Activated CD4-positive, alpha-beta T cell treated with anti-CD3 and anti-CD28 coated beads for 4 hours (primary cell): ENCODE measurements at places on chromosomes 6 and 20.

DNA sequence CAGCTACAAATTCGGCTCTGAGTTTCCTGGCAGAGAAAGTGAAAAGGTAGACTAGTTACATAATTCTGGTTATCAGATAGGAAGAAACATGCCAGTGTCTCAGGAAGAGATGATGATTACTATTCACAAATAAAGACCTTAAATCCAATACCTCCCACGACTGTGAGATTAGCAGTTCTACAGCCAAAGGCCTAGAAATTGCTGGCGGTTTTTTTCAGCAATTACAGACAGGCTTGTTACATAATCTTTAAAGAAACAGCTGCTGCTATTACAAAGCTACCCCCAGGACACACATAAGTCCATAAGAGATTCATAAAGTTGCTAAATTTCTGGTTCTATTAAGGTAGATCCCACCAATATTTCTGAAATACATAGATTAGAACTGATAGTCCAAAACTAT is 40.2 kb downstream of the PIGU start:
- DNase-seq: no peak

DNA sequence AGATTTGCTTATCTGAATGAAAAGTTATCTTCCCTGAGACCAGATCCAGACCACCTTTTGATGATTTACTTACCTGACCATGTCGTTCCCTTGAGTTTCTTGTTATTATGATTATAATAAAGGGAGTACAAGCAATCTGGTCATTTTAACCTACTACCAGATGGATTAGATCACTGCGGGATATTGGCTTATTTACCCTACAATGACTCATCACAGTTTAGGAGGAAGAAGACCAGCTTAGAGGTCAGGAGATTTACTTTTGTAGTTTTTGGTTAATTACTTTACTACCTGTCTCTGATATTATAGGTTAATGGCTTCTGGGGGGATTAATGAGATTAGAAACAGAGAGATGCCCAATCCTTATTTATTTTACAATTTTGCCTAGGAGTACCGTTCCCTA is 10.7 kb downstream of the PKIB start:
- DNase-seq: no peak

- no peak for DNase-seq
Observed at GRCh38 chr6:152423216-152424103, 213.7 kb downstream of the SYNE1 start.

- no peak for DNase-seq
Observed at GRCh38 chr6:36389353-36389752, 1.9 kb upstream of the ETV7 start.

DNA sequence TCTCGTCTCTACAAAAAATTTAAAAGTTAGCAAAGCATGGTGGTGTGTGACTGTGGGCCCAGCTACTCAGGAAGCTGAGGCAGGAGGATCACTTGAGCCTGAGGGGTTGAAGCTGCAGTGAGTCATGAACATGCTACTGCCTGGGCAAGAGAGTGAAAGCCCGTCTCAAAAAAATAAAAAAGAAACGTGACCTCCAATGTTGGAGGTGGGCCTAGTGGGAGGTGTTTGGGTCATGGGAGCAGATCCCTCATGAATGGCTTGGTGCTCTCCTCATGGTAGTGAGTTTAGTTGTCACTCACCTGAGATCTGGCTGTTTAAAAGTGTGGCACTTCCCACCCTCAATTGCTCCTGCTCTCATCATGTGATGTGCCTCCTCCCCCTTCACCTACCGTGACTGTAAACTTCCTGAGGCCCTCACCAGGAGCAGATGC is 24.3 kb downstream of the RBL1 start:
- peak; percentile 24 for DNase-seq

DNA sequence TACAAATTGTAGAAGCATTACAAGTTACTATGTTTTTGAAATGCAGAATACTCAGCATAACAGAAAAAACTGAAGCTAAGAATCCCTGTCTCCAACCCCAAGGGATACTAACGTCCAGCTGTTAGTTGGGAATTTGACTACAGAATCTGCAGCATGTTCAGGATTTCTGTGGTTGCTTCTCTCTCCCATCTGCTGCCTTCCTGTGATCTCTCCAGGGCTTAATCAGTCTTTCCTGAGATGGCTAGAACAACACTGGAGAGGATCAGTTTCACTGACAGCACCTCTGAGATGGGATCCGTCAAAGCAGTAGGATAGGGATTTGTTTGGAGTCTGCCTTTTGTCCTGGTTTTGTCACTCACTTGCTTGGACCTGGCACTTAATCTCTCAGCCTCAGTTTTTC is 73.3 kb upstream of the NUP153 start:
- DNase-seq: no peak

GRCh38 chr20:58277578-58278472 is 31.7 kb upstream of the RAB22A start:
- no peak for DNase-seq

DNA sequence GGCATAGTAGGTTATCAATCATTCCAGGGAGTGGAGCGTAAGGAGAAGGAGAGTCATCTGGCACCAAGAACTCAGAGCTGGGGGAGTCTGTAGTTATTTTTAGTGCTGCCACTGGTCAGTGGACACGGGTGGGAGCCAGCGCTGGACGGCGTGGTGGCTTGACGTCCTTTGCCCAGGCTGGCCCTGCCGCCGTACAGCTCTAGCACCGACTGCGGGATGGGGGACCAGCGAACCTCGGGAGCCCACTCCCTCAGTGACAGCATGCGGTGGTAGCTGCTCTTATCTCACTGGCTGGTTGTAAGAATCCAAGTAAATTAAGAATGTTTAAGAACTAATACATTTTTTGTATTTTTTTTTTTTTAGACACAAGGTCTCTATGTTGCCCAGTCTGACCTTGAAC is 32.5 kb upstream of the RPS6KA2 start:
- DNase-seq: no peak

DNA sequence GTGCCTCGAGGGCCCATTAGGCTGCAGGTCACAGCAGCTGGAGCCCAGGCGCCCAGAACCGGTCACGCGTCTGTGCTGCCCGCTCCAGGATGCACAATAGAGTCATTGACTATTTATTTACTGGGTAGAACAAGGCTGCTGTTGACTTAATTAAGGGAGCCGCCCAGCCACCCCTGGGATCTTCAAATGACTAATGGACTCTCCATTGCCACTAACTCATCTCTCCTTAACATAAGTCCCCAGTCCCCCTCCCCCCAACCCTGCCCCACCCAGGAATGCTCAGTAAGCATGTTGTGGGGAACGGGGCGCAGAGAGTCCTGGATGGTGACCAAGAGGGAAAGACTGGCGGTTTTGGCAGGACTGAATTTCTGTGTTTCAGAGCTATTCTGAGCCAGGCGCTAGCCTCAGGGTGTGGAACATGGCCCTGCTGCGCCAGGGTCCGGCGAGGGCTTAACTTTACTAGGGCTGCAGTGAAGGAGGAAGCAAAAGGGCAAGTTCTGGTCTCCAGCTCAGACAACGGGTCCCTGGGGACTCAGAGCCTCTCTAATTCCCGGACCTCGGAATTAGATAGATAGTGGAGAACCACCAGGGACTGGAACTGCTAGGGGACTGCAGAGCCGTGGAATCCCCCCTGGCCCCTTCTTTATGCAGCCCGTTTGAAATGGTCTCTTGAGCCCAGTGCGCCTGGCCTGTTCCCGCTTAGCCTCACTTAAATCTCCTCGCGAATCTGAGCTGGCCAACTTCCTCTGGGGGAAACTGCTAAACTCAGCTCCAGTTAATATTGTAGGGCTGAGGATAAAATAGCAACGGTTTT is 1.5 kb upstream of the GRIK2 start:
- DNase-seq: no peak

- DNase-seq: no peak
Observed at GRCh38 chr6:25548451-25548850, 103.6 kb upstream of the SCGN start.

GRCh38 chr6:148222846-148223245 is 119.8 kb upstream of the SASH1 start:
- DNase-seq: no peak

DNA sequence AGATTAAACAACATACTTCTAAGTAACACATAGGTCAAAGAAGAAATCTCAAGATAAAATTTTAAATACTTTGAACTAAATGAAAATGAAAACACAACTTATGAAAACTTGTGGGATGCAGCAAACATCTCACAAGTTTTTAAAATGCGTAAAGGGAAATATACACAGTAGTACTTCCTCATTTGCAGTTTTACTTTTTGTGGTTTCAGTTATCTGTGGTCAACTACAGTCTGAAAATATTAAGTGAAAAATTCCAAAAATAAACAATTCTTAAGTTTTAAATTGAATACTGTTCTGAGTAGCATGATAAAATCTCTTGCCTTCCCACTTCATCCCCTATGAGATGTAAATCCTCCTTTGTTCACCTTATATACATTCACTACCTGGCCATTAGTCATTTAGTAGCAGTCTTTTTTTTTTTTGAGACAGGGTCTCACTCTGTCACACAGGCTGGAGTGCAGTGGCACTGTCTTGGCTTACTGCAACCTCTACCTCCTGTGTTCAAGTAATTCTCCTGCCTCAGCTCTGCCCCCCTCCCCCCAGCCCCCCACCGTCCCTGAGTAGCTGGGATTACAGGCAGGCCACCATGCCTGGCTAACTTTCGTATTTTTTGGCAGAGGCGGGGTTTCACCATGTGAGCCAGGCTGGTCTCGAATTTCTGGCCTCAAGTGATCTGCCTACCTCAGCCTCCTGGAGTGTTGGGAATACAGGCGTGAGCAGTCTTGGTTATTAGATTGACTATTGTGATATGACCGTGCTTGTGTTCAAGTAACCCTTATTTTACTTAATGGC is 154.6 kb upstream of the AHI1 start:
- DNase-seq: no peak

DNA sequence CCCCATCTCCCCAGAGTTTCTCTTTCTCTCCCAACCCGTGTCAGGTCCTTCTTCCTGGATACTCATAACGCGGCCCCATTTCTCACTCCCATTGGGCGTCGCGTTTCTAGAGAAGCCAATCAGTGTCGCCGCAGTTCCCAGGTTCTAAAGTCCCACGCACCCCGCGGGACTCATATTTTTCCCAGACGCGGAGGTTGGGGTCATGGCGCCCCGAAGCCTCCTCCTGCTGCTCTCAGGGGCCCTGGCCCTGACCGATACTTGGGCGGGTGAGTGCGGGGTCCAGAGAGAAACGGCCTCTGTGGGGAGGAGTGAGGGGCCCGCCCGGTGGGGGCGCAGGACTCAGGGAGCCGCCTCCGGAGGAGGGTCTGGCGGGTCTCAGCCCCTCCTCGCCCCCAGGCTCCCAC is at the start of gene HLA-F:
TSS of gene HLA-F (plus strand) at position 173 of the 404 bp plus-strand sequence. CDS start at position 203, 30 bp downstream.
- peak; percentile 82 for DNase-seq

DNA sequence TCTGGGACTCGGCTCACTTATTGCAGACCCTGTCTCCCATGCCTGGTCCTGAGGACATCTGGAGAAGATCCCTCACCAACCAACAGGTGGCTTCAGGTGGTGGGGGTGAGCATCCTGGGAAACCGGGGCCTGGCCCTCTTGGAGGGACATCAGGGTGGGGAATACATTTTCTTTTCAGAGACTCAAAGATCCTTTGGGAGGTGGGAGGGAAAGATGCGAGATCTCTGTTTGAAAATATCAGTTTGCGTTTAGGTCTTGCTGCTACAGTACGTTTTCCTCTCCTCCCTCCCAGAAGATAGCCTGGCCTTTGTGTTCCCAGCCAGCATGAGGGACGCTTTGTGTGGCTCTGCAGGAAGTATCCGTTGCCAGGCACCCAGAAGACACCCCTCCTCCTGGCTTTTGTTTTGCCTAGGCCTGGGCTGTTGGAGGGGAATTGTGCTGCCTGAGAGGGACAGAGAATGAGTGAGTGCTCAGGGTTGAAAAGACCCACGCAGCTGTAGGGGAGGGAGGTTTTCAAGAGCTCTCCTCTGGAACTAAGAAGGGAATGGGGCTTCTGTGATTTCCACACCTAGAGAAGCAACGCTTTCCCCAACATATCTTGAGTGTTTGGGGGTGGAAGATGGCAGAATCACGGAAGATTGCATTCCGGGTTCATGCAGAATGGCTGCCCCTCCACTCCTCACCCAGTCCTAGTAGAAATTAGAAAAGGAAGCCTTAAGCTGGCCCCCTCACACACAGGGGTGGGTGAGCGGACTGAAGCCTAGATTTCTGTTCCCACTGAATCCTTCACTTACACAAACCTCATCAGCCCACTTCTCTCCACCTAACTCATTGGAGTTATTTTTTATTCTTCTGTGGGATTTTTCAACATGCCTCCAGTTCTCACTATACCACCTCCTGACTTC is 22.0 kb upstream of the SLC2A12 start:
- no peak for DNase-seq

DNA sequence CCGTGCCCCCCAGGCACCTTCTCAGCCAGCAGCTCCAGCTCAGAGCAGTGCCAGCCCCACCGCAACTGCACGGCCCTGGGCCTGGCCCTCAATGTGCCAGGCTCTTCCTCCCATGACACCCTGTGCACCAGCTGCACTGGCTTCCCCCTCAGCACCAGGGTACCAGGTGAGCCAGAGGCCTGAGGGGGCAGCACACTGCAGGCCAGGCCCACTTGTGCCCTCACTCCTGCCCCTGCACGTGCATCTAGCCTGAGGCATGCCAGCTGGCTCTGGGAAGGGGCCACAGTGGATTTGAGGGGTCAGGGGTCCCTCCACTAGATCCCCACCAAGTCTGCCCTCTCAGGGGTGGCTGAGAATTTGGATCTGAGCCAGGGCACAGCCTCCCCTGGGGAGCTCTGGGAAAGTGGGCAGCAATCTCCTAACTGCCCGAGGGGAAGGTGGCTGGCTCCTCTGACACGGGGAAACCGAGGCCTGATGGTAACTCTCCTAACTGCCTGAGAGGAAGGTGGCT is 960 bp downstream of the TNFRSF6B start:
- DNase-seq: no peak

DNA sequence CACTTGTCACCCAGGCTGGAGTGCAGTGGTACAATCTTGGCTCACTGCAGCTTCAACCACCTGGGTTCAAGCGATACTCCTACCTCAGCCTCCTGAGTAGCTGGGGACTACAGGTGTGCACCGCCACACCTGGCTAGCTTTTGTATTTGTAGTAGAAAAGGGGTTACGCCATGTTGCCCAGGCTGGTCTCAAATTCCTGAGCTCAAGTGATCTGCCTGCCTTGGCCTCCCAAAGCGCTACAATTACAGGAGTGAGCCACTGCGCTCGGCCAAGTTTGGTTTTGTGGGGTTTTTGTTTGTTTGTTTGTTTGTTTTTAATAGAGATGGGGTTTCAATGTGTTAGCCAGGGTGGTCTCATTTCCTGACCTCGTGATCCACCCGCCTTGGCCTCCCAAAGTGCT is 12.3 kb downstream of the LOC128125822 start:
- DNase-seq: no peak

DNA sequence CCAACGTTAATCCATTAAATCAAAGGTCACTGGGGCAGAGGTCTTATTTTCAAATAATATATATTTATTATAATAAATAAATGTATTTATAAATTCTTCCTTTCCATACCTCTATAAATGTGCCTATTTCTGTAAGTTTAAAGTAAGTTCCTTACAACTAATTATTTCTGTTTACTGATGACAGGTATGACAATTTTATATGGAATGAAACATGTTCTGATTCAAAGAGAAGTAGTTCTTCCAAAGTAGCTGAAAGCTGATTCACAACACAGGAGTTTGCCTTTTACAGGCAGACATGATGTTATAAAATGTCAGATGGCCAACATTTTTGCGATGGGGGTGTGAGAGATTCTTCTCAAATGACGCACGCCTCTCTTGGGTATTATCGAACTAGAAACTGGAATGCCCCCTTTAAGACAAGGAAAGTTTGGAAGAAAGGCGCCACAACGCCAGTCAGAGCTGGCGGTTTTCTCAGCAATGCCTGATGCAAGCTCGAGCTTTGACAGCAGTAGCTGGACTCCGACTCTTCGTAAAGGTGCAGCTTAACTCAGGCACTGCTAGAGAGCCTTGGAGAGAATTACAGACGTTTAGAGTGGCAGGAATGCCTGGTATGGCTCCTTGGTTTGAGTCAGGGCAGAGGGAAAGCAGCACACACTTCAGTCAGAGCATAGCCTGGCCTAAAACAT is 92.1 kb downstream of the FOXC1 start:
- DNase-seq: no peak
